ENCODE measurements at places on chromosomes 2 and 18.

DNA sequence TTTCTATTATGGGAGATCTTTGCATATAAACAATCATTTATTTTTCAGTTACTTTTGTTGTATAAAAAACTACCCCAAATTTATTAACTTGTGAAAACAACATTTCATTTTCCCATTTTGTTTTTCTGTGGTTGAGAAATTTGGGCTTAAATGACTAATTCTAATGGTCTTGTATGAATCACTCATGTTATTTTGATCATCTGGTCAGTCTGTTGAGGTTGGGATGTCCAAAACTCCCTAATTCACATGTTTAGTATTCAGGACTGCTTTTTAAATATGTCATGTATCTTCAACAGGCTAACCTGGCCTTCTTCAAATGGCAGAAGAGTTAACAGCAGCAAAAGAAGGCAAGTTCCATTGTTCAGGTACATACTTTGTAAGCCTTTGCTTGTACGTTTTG lies 788.1 kb downstream of the TRIB2 start:
- DNase-seq: no peak

DNA sequence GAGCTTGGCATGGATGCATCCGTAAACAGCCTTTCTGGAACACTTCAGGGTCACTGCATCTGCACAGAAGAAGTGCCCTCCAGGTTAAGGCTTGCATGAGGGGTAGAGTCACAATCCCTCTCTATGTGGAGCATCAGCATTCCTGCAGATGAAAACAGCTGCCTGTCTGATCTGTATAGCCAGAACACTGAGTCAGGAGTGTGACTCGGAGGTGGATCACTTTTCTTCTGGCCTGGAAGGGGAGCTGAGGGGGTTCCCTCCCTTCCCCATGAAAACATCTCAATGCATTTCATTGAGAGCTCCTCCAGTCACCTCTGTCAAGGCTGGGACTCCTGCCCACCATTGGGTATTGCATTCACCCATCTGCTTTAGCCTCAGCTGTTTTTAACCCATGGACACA lies 72.5 kb upstream of the SERPINE2 start:
- DNase-seq: no peak

DNA sequence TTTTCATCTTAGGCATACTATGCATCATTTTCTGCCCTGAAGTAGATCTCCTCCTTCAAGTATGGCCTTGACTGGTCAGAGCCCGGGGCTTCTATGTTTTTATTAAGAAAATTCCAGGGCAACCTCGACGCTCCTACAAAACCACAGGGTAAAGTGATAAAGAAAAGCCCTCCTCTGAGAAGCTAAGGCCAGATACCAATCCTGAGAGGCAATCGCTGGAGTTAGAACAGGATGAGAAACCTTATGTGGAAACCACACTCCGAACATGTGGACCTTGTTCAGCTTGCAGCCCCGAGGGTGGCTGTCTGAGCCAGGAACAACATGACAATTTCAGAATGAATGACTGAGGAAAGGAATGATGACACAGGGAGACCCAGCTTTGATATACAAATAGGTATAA lies 35.6 kb downstream of the RMC1 start:
- no peak for DNase-seq

DNA sequence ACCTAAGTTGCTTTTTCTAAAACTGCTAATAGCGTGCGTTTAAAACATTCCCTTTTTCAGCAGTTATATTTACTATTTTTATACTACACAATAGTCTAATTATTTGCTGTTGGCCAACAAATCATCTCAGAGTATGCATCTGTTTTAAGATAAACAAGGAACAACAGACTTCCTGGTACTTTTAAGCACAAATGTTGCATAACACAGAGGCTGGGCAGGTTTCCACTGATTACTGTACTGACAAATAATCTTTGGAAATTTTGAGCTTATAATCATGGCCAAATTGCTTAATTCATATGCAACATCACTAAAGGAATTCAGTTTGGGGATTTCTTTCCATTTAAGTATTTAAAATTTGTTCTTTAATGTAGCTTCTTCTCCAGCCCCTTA lies 737.4 kb upstream of the SALL3 start:
- DNase-seq: peak; percentile 4

GRCh38 chr2:215961981-215962380 lies 51.4 kb downstream of the MREG start:
- DNase-seq: no peak

DNA sequence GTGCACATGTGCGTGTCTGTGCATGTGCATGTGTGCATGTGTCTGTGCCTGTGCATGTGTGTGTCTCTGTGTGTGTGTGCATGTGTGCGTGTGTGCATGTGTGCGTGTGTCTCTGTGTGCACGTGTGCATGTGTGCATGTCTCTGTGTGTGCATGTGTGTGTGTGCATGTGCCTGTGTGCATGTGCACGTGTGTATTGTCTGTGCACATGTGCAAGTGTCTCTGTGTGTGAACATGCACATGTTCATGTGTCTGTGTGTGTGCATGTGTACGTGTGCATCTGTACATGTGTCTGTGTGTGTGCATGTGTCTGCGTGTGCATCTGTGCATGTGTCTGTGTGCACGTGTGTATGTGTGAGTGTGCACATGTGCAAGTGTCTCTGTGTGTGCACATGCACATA lies 277.3 kb downstream of the GALR1 start:
- DNase-seq: no peak

Measured in HL-60 (cell line).